Activated CD4-positive, alpha-beta T cell treated with anti-CD3 and anti-CD28 coated beads for 36 hours (primary cell): ENCODE measurements at places on chromosomes 3 and 15. TPM values are rescaled to one million over a fixed set of nuclear protein-coding genes. Genes with fewer than 3 reads are reported as not detected.

SLC9A9 gene
- total RNA-seq, result 1.4 TPM

GRCh38 chr3:5563537-5564277 is 376.2 kb downstream of the EDEM1 start:
- peak; percentile 13 for DNase-seq

GRCh38 chr3:177431525-177432176 is 234.4 kb upstream of the TBL1XR1 start:
- no peak for DNase-seq

GRCh38 chr3:131960324-131960723 is 74.5 kb downstream of the CPNE4 start:
- DNase-seq, result no peak

GRCh38 chr15:51600114-51600513 is 22.5 kb downstream of the DMXL2 start:
- DNase-seq, result peak; percentile 5

DNA sequence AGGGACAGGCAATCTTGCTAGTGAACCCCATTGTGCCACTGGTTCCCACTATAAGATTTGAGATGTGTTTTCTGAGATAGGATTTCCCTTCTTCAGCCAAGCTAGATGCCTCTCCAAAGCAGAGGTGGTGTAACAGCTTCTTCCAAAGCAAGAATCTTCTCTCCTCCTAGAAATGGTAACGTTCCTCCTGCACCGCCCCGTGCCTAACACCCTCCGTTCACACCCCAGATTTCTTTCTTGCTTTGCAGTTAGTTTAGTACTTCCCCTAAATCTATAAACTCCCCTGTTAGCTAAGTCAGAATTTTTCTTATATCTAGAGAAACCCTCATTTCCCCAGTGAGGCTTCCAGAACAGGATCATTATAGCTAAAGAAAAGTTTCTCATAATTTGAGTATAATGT is 617.6 kb upstream of the MDFIC2 start:
- no peak for DNase-seq

DNA sequence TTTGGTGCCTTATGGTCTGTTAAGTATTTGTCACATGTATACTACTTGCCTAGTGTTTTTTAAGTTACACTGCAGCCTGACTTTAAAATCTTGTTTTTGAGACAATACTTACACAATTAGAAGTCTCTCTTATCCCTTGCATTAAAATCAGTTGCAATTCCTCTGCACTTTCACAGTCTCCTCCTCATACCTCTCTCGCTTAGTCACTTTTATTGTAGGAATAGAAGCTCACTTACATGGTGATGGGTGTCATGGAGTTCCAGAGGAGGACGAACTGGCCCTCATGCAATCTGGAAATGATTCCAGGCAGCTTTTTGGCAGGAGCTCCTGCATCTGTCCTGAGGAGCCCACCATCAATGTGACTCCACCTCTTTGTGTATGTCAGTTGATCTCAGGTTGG is 238.4 kb upstream of the TBC1D5 start:
- no peak for DNase-seq

DNA sequence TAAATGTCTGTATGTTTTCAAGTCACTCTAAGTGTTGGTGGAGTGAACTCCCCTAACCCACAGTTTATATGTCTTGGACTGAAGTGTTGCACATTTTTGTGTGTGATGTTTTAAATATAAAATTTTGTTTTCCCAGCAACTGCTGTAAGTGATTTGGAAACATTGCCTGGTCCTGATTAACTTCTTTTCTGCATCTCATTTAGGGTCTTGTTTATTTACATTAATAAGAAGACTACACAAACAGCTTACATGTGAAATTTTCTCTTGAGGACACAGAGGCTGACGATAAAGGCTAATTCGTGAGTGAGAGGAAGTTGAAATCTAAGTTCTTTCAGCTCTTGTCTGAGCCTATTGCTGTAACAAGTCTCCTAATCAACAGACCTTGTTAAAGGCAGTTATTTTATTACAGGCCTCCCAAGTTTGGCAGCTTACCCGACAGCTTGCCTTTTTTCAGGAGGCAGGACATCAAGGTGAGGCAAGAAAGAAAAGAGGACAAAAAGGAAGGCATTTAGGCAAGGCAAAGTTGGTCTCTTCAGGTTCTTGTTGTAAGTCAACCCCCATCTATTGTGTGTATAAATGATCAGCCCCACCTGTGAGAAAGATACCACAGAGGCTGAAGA is 177.7 kb upstream of the NR2E3 start:
- no peak for DNase-seq

BFSP2 gene
- total RNA-seq, result not detected

DNA sequence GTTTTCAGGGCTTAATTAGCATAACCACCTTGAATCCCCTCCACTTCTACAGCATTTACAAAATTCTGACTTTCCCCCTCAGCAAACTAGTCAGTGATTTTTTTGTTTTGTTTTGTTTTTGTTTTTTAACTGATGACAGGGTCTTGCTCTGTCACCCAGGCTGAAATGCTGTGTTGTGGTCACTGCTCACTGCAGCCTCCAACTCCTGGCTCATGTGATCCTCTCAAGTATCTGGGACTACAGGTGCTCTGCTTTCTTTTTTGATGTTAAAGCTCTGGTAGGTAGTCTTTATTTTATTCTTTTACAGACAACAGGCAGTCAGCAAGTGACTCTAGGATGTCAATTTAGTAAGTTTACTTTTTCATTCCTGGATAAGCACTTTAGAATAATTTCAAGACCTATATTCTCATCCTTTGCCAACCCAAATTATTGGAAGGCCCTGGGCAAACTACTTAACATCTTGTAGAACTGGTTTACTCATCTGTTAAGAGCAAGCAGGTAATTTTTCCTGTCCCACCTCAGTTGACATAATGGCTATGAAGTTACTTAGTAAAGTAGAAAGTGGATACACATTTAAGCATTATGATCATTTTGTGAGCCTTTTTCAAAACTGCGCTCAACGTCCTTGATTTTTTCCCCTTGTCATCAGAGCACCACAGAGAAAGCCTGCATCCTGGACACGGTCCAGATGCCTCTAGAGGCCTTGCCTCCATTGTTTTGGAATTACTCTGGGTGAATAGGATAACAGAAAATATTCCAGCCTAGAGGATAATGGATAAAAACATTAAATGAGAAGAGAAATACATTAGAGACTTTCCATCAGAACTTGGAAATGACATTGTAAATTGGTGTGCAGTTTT is 69.9 kb upstream of the NDUFB4 start:
- DNase-seq, result no peak

HIGD2B gene
- not detected for total RNA-seq

GRCh38 chr15:89672221-89673164 is 6.7 kb downstream of the PLIN1 start:
- no peak for DNase-seq

GRCh38 chr3:71288269-71288930 is 295.1 kb downstream of the FOXP1 start:
- no peak for DNase-seq

TRIM59 gene
- total RNA-seq, result 42.2 TPM

DET1 gene
- 3.0 TPM for total RNA-seq

GRCh38 chr3:152309031-152309430 is 40.3 kb downstream of the MBNL1 start:
- DNase-seq, result no peak
